ENCODE measurements at places on chromosomes 2 and 18. TPM values are rescaled to one million over a fixed set of nuclear protein-coding genes. Genes with fewer than 3 reads are reported as not detected.

GRCh38 chr2:174333017-174333371, 1.8 kb upstream of the SP9 start:
- DNase-seq: no peak

GRCh38 chr18:27778925-27779324, 398.0 kb downstream of the CDH2 start:
- DNase-seq: no peak

GRCh38 chr18:29147944-29148343, 971.0 kb upstream of the CDH2 start:
- no peak for DNase-seq

GRCh38 chr2:71129114-71129901, 721 bp downstream of the MCEE start:
- DNase-seq: no peak

- no peak for DNase-seq
Measured at GRCh38 chr2:3036432-3037125, 341.0 kb downstream of the EIPR1 start.

- DNase-seq: no peak
Measured at GRCh38 chr2:22801970-22802369, 583.0 kb upstream of the KLHL29 start.

DNA sequence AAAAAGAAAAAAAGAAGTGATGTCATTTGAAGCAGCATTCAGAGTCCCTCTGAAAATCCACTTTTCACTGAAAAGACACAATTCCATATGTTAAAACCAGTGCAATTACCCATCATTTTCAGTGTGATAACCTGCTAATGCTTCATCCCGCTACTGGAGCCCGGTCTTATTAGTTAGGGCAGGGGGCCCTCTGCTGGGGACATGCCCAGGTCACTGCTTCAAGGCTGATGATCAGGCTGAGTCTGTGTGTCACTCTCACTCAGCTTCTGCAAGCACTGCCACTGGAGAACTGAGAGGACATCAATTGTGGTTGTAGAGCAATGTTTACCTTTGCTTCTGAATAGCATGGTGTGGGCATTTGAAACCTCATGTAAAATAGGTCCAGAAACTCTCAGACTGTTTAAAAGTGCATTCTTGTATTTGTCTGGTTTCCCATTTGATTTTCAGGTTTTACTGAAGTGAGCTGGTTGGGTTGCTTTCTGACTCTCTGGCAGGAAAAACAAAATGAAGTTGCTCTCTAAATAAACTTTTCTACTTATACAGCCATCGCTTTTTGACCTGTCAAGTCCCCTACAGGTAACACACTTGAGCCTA, 49.2 kb upstream of the NXPH2 start:
- no peak for DNase-seq

- DNase-seq: no peak
Measured at GRCh38 chr2:235636546-235636945, 142.7 kb downstream of the AGAP1 start.

DNA sequence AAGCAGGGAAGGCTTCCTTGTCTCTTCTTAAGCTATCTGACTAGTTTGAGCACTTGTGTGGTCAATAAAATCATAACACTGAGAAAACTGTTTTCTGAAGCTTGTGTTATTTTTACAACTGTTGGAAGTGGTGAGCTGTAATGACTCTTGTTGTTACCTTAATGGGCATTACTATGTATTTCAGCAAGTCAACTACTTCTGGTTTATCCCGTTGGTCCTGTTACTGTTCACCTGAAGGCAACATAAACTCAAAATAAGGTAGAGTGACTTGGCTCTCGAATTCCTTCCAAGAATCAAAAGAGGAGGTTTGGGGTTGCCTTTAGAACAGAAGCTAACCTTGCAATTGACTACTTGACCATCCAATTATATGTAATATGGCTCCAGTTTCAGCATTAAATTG, 23.2 kb upstream of the FIGN start:
- DNase-seq: no peak

Gene KHK
- total RNA-seq: 2.1 TPM

Gene UGT1A5
- not detected for total RNA-seq

Gene CIDEA
- total RNA-seq: 0.20 TPM

Gene B4GALT6
- 12.2 TPM for total RNA-seq

Gene EFEMP1
- total RNA-seq: 3,607 TPM

Gene DDX18
- 55.9 TPM for total RNA-seq

Gene SEPTIN10
- 104 TPM for total RNA-seq

Gene SRD5A2
- not detected for total RNA-seq

Gene NMS
- total RNA-seq: not detected

Measured in pulmonary artery endothelial cell (primary cell).